ENCODE measurements at places on chromosomes 5 and 9.

- DNase-seq = no peak
These were observed 30.9 kb downstream of the CEMIP2 start for GRCh38 chr9:71737455-71737854.

DNA sequence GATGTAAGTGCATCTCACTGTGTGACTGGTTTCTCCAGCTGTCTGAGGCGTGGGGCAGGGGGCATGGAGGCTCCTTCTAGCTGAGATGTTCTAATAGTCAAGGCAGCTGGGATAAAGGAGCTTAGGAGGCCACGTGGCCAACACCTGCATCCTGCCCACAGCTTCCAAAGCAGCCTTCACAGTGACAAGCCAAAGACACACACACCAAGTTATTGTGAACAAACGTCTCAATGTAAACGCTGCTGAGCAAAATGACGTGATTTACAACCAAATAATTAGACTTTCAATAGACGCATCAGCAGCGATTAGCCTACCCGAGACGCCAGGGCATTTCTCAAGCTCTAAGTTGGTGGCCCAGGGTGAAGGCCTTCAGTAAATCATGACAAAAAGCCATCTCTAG, 23.2 kb upstream of the SLC25A51 start:
- DNase-seq = no peak

GRCh38 chr5:82465235-82465634, 187.1 kb upstream of the RPS23 start:
- DNase-seq = no peak

- no peak for DNase-seq
These were observed 17.7 kb downstream of the SLC28A3 start for GRCh38 chr9:84322828-84323227.

DNA sequence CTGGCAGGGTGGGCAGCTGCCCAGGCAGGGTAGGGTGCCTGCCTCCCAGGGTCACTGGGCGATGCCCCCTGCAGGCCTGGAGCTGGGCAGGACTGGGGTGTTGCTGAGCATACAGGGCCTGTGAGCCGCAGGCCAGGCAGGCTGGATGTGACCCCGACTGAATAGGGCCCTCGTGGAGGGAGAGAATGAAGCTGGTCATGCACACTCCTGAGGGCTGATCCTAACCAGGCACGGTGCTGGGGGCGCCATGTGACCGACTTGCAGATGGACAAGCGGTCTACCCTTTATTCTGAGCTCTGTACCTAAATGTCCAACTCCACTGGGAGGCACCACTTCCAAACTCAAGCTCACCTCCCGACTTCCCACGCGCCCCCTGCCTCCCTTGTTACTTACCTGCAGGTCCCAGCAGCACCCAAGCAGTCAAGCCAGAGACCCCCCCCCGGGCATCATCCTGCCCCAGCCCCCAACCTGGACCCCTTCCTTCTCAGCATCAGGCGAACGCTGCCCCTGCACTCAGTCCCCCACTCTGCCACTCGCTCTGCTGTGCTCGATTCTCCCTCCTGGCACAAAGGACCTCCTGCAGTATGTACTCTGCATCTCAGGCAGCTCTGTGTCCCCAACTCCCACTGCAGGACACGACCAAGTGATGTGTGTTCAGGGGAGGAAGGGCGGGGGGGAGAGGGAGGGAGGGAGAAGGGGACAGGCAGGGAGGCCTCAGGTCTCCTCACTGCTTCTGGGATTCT, 76.8 kb upstream of the PHYKPL start:
- no peak for DNase-seq

- no peak for DNase-seq
These were observed 53.2 kb downstream of the GALNT10 start for GRCh38 chr5:154243736-154244135.

- DNase-seq = peak; percentile 64
These were observed 550 bp downstream of the CORO2A start for GRCh38 chr9:98191671-98192502.

GRCh38 chr9:90156318-90156717, 486.3 kb downstream of the DIRAS2 start:
- no peak for DNase-seq

GRCh38 chr5:91058575-91058974, 324.5 kb downstream of the ARRDC3 start:
- DNase-seq = no peak

DNA sequence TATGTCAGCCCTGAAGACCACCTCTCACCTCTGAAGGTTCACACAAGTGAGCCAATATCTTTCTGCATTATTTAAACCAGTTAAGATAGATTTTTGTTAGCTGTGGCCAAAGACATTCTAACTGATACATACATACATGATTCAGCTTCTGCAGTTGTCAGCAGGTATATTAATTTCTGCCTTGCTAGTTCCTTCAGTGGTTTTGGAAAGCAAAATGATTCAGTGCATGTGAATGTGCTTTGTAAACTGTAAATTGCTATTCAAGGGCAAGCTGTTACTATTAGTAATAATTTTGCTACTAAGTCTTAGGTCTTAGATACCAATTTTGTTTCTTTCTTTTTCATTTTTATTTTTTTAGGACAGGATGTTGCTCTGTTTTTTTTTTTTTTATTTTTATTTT, 89.2 kb upstream of the ERBIN start:
- DNase-seq = no peak

DNA sequence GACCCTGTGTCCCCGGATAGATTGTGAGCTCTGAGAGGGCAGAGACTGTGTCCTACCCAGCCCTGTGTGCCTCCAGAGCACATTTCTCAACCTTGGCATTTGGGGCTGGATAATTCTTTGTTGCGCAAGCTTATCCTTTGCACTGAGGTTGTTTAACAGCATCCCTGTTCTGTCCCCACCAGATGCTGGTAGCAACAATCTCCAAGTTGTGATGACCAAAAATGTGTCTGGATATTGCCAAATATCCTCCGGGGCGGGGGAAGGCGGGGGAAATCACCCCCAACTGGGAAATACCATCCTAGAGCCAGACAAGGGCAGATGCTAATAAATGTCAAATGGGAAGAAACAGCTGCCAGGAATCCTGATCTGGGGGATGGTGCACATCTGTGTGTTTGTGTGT, 24.0 kb upstream of the TNIP1 start:
- DNase-seq = no peak

DNA sequence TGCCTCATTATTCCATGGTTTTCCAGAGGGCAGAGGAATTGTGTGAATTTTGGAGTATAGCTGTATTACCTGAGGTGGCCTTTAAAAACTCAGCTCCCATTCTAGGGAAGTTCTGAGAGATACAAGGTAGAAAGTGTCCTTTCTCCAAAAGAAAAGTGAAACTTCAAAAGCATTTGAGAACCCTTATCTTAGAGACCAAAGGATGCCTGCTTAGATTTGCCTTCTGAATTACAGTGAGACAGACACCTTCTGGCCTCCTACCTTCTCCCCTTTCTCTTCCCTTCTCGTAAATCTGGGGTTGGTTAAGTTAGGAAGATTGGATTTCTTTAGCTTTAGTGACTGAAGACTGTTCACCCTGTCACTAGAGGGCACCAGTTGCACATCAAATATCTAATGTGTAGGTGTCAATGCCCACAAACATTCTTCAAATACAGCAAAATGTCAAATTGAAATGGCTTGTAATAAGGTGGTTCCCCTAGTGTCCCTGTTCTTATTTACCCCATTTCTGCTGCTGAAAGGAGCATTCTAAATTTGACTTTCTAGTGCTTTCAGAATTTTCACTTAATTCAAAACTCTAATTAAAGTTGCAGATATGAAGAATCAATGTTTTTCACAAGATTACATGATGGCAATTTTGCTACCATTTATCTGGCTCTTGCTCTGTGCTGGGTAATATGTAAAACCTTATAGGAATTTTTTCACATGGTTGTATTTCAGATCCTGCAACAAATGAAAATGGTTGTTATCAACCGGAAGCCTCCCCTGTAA, 46.7 kb downstream of the PRRC1 start:
- peak; percentile 63 for DNase-seq

- no peak for DNase-seq
These were observed 32.2 kb upstream of the PSD2 start for GRCh38 chr5:139763280-139763929.

DNA sequence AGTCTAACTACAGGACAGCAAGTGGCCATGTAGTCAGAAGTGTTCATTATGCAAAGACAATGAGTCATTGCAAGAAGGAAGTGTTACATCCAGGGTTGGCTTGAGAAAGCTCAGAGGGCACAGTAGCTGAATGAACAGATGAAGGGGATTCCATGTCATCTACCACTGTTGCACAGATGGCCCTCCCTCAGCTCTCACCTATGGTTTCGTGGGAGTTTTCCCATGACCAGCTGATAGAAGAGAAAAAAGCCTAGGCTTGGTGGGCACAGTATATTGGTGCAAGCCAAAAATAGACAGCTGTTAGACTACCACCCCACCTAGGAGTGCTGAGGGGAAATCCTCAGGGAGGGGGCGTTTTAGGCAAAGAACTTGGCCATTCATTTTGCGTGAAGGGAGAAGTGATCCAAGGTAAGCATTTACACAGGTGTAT, 217.0 kb downstream of the DMRT2 start:
- no peak for DNase-seq

DNA sequence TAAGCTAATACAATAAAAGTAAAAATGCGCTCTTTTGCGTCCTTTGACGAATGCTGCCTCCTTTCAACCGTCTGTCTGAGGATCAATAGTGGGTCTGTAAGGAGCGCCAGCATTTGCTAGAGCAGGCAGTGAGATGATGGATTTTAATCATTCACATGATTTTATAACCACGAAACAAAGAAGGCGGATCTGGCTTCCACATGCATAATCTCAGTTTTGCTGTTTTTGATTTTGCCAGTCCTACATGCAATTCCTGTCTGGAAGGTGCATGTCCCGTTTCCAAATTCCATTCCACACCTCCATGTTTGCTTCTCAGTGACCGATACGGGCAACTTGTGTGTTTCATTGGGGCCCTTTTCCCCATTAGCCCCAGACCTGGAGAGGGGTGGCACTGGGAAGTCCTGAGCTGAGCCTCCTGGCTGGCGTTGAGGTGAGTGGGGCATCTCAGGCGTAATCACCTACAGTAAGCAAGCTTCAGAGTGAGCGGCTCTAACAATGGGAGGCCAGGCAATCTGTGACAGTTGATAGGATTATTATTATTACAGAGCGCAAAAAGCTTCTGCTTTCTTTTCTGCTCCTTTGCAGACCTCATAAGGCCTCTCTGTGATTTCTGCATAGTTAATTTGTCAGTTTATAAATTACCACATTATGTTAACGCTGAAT, 405.4 kb downstream of the ZSWIM6 start:
- no peak for DNase-seq

DNA sequence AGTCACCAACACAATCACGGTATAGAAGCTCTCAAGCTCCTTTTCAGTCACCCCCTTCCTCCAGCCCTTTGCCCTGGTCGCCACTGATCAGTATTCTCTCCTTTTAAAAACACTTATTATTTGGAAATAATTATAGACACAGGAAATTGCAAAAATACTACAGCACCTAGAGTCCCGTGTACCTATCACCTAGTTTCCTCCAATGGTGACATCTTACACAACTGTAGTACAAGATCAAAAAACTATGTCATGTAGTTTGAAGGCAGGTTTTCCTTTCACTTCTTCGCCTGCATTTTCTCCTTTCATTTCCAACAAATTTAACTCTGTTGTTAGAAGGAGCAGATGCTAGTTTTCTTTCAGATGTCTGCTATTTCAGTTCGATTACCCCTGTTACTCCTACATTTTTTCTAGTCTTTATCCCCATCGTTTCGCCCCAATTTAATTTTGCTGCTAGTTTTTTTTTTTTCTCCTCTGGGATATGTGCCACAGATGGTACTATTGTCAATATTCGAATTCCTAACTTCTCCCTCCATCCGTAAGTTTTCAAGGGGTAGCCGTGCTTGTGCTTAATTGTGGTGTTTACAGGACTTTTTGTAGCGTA, 612 bp upstream of the ATG10 start:
- peak; percentile 29 for DNase-seq

GRCh38 chr5:179191506-179192184, 131.5 kb downstream of the ZNF354C start:
- DNase-seq = no peak

DNA sequence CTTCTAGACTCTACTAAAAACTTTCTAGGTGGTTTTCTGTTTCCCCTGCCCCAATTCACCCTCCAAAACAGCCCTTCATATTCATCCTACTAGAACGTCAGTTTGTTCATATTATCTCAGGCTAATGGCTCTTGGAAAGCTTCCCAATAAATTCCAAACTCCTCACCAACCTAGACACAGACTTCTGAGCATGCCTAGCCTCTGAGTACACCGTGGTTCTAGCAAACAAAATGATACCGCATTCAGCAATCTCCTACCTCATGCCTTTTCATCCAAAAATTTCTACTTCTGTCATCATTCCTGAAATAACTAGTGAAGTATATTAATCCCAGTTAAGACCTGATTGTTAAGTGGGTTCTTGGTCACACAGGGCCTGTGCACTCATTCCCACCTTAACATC, 46.5 kb upstream of the NR5A1 start:
- DNase-seq = no peak

- peak; percentile 80 for DNase-seq
These were observed 110.0 kb upstream of the LPCAT1 start for GRCh38 chr5:1633605-1634336.

- DNase-seq = no peak
These were observed 79.1 kb downstream of the AOPEP start for GRCh38 chr9:94805585-94805984.

DNA sequence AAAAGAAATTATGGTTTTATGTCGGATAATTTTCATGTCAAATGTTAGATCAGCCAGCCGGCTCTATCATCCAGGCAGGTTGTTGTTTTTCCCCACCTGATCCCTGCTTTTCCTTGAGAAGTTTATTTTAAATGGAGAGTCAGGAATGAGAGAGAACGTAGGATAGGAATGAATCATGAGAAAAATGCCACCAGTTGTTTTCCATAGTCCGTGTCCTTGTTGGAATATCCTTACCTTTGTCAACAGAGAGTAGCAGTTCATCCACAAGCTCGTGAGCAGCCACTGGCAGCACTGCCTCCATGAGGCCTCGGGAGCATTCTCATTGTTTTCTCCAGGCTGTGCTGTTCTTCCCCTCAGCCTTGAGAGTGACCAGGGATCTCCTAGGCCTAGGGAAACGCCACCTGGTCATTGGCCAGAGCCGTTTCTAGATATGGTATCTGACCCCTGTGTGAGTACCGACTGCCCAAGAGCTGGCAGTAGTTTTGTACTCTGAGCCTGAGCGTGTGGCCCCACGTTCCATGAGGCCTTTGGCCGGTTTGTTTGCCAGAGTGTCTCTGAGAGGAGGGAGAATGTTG, 293.3 kb downstream of the FANCC start:
- no peak for DNase-seq

- DNase-seq = no peak
These were observed 258.2 kb downstream of the ENC1 start for GRCh38 chr5:74382123-74382855.

DNA sequence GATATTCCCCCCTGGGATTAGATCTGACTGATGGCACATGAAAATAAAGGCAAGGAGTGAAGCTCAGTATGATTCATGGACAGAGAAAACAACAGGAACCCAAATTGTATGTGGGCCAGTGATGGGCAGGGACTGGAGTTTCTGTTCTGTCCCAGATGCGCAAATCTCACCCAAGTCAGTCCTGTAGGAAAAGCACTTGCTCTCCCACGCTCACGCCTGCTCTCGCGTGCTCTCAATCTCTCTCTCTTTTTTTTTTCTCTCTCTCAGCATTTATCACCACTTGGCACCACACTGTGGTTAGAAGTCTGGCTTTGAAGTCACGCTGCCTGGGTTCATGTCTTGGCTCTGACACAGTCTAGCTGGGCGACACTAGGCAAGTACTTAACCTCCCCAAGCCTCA, 106.5 kb upstream of the LRRTM2 start:
- DNase-seq = peak; percentile 28
